ENCODE measurements at places on chromosomes 12 and 14.

DNA sequence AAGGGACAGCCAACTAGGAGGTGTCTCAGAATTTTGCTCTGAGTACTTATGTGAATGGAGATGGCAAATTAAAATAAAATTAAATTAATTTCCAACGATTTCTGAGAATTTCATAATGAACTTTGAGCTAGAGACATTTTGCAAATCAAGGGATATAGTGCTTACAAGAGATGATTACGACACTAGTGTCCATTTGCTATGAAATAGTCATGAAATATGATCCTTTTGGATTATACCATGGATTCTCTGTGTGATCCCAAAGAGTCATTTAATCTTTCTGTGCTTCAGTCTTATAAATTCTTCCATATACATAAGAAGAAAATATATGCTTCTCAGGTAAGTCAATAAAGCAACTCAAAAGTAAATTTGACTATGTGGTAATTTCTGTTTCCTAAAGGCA lies 240.6 kb downstream of the SLC25A21 start:
- no peak for DNase-seq

DNA sequence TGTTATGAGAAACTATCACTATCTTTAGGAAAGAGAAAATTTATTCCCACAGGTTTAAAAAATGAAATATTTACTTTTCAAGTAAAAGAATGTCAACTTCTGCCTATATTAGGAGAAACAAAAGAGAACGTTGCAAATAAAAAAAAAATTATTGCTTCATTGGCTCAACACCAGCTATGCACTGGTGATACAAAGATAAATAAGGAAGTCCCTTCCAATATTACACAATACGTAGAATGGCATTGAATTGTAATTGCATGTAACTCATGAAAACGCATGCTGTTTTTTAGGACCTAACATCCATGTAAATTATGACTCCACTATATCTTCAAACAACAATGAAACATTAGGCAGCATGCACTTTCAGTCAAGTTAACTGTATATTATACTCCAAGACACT lies 56.4 kb upstream of the RERGL start:
- DNase-seq = no peak

- no peak for DNase-seq
These were observed 249.3 kb upstream of the KRR1 start for GRCh38 chr12:75760573-75761294.

DNA sequence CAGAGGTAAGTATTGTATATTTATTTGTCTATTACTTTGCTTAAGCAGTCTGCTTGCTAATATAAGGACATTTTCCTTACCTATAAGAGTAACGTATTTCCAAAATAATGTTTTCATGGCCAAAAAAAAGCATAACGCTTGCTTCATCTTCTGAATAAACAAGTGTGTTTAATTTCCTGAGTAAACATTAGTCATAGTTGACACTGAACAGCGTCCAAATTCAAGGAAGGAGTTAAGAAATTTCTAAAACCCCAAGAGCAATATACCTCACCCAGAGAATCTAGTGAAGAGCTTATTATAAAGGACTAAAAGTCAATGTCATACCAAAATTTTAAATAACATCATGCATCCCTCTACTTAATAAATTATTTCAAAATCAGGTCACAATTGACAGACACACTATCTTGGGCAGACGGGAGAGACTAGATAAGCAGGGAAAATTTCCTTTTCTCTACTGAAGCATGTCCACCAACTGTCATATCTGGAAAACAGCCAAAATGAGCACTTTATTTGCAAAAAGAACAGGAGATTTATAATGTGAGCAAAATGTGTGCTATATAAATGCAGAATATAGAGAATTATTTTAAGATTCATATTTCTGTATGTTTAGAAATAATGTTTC lies 25.1 kb downstream of the ANKS1B start:
- DNase-seq = no peak

- no peak for DNase-seq
These were observed 1.7 kb downstream of the FBXO34 start for GRCh38 chr14:55272922-55273321.

- no peak for DNase-seq
These were observed 100.1 kb downstream of the SCAF11 start for GRCh38 chr12:45890276-45890675.
